EH (cell line): ENCODE measurements at places on chromosomes 2 and 18.
A peak's percentile ranks its signal among the peaks of the same experiment; 100 is the strongest.

DNA sequence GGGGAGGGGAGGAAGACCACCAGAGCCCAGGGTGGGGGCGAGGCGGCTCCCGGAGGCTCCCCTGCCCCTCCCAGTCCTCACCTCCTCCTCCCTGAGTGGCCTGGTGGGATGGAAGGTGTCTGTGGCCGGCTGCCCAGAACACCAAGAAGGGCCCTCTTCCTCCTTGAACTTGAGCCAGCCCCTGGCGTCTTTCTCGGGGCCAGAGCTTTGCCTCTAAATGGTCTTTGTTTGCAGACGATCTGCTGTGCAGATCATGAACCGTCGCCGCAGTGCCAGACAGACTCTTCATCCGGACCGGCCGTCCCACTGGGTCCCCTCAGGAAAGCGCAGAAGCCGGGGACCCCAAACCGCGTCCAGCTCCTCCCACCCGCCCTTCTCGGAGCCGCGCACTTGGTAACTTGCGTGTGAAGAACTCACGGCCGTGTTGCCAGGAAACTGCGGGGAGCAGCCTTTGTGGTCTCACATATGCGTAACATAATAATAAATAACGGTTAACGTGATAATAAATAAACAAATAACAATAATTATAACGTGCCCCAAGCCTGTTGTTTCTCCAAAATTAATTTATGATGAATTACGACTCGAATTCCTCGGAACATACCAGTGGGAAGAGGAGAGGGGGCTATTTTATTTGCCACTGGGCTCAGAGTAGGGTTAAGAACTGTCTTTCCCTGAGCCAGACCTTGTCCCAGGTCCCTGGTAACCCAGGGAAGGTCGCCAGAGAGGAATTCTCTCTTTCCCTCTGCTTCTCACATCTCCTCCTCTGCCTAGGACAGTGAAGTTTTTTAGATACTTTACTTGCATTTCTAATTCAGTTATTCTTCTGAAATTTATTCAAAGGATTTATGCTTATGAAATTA, 41.0 kb downstream of the PTGR3 start:
- DNase-seq = no peak

DNA sequence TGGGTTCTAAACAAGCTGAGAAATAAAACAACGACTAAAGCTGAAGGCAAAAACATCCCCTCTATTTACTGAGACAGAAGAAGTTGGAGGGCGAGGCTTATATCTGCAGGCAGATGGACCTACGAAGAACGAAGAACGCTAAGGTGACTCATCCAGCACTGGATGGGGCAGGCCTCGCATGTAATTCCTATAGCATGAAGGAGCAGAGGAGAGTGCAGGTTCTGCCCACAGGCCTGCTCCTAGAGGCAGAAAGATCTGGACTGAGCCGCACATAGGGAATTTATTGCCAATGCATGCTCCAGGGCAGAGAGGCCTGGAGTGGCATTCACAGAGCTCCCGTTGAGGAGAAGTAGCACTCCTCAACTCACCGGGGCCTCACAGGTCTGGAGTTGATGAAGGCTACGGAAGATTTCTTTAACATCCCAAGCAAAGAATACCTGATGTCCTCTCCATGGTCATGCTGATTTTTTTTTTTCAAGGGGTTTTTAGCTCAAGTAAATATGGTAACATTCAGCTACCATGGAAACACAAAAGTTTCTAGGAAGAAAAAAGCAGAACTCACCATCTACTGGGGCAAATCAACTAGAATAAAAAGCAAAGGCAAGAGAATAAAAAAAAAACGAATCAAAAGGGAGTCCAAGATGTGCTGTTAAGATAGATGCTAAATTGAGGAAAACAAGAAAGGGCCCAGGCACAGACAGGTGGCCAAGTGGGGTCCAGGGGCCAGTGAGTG, 10.4 kb upstream of the METTL21A start:
- peak; percentile 54 for DNase-seq

GRCh38 chr2:182618672-182619079, 97.4 kb upstream of the DNAJC10 start:
- DNase-seq = peak; percentile 54

- DNase-seq = no peak
Observed at GRCh38 chr2:430291-431040, 142.6 kb upstream of the ALKAL2 start.

- peak; percentile 96 for DNase-seq
Observed at GRCh38 chr2:84963692-84964405, 7.1 kb upstream of the KCMF1 start.

DNA sequence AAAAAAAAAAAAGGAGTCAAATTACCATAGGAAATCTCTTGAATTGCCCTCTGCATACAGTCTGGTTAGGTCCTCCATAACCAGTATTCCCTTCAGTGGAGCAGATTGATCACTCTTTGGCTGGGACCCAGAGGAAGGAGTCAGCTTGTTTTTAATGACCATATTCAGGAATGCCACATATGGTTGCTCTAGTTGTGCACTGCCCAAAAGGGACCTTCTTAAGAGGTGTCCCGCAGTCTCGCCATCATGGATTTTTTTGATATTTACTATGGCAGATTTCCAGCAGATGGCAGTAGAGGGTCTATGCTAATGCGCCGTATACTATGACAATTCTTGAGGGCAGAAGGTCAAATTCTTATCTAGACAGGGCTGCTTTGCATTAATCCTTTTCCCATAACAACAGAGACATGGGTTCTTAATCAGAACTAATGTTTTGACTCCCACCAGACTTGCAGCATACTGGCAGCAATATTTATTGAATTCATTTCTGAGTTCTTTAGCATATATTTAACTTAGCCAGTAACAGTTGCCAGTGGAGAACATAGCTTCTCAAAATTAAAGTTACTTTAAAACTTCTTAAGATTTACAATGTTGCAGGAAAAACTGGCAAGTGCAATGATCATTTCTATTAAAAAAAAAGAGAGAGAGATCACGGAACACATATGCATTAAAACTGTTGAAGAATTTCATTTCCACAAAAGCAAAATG, 31.8 kb upstream of the INPP4A start:
- peak; percentile 66 for DNase-seq

DNA sequence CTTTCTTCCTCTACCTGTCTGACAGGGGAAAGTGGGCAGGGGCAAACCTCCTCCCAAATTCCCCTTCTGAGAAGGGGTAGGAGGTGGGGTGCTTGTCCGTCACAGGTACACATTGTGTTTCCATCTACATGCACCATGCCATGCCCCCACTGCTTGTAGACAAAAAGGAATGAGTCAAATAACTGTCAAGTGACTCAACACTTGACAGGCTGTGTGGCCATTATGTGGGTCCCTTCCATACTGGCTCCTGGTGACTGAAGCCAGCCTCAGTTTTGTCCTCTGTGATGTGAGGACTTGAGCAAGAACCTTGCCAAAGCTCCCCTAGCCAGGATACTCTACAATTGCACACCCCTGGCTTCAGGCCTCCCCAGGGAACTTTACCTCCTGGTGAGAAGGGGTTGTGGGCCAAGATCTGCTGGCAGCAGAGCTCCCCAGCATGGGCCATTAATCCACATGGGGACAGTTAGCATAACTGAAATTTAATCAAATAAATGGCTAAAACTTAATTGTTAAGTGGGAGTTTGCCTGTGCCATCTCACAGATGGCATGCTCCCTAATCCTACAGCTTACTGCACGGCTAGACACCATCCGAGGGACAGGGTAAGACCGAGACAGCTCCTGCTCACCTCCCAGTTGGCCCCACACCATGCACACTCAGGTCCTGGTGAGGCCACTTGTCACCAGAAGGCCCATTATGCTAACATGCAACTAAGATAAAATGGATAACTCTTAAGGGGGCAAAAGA, 140.2 kb downstream of the BCL11A start:
- DNase-seq = peak; percentile 10

DNA sequence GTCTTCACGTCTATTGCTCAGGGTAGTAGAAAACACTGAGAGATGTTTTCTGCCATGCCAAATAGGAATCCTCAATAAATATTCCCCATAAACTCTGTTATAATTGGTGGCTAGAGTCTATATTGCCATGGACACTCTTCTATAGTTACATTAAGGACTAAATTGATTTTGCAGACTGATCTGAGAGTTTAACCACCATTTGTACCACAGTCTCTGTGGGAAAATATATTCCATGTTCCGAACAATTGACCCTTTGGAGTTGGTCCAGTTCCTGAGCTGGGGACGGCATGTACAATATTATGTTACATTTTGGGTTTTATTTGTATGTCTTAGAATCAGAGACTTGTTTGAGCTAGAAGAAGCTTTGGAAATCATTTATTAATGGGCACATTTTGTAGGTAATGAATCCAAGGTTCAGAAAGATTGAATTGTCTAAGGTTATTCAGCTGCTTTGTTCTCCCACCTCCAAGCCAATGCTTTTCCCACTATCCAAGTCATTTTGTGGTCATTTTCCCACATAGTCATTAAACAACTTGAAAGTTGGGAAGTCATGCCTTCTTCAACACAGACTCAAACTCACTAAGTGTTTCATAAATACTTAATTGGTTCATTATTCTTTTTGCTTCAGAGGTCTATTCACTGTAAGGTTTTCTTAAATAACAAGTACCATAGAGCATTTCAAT, 5.1 kb upstream of the PPP1CB start:
- no peak for DNase-seq

- DNase-seq = peak; percentile 70
Observed at GRCh38 chr2:56376699-56377665, 193.2 kb downstream of the CCDC85A start.

DNA sequence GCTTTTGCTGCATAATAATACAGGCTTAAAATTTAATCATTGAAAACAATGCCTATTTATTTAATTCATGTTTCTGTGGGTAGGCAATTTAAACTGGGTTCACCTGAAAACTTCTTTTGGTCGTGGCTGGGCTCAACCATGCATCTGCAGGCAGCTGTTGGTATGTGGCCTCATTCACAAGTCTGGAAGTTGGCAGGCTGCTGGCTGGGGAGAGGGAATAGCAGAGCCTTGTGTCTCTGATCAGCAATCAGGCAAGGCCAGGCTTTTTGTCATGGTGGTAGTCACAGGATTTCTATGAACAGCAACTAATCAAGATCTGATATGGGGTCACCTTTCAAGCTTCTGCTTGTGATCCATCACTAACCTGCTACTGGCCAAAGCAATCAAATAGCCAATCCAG, 130.1 kb upstream of the KCNJ3 start:
- DNase-seq = no peak

GRCh38 chr2:111142101-111142500, 21.4 kb downstream of the BCL2L11 start:
- DNase-seq = no peak

DNA sequence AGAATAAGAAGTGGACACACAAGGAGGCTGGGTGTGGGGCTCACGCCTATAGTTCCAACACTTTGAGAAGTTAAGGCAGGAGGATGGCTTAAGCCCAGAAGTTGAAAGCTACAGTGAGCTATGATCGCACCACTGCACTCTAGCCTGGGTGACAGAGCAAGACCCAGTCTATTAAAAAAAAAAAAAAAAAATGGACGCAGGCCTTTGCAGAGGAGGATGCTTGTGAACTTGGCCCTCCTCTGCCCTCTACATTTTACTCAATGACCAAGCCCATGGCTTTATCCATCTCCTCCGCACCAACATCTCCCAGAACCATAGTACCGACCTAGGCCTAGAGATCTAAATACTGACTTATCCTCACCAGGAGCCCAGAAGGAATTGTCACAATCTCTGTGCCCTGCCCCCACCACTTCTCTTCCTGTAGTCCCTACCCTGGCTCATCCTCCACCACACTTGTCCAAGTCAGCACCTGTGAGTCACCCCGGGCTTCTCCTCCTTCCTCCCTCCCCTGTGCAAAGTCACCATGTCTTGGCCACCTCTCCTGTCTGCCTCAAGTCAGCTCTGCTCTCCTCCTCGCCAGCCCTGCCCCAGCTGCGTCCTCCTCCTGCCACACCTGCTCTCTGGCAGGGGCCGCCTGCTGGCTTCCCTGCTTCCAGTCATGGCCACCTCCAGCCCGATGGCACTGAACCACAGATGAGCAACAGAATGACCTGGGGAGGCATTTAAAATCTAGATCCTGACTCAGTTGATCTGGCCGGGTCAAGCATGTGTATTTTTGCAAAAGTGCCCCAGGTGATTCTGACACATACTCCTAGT, 35.8 kb upstream of the ASPRV1 start:
- DNase-seq = peak; percentile 79

DNA sequence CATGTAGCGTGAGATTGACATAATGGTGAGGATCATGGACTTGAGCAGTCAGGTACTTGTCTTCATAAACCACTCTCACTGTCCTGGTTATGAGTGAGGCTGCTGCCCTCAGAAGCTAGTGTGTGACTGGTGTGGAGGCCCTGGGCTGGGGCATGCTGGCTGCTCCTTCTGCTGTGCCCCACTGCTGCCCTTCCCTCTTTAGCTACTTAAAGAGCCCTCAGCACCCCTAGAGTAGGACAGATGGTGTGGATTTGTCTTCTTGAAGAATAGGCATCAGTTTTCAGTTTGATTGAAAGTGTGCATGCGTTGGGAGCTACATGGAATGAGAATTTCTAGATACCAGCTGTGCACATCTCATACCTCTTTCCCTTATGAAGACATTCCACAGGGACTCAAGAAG, 15.4 kb downstream of the CPLX4 start:
- DNase-seq = no peak

DNA sequence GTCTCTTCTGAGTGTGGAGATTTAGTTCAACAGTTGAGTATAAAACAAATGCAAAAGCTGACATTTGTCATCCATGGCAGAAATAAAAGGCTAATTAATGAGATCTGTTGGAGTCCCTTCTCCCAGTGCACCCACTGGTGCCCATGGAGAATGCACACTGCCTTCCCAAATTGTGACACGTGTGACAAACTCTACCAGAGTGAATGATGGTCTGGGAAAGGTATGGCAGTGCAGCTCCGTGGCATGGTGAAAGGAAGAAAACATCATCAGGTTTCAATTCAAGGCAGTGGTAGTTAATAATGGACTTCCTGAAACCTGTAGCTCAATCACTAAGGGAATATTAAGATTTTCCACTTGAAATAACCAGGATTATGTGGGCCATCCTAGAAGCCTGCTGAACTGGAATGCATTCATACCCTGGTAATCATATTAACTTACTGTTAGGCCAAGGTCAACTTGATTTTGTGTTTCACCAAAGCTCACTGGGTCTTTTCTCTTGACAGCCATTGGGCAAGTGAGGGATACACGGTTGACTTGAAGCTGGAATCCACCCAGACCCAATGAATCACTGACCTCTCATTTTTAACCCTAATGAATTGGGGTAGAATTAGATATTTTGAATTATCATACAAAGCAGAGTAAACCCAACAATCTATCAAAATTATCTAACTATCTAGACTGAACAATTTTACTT, 167.6 kb downstream of the AFF3 start:
- DNase-seq = peak; percentile 46

DNA sequence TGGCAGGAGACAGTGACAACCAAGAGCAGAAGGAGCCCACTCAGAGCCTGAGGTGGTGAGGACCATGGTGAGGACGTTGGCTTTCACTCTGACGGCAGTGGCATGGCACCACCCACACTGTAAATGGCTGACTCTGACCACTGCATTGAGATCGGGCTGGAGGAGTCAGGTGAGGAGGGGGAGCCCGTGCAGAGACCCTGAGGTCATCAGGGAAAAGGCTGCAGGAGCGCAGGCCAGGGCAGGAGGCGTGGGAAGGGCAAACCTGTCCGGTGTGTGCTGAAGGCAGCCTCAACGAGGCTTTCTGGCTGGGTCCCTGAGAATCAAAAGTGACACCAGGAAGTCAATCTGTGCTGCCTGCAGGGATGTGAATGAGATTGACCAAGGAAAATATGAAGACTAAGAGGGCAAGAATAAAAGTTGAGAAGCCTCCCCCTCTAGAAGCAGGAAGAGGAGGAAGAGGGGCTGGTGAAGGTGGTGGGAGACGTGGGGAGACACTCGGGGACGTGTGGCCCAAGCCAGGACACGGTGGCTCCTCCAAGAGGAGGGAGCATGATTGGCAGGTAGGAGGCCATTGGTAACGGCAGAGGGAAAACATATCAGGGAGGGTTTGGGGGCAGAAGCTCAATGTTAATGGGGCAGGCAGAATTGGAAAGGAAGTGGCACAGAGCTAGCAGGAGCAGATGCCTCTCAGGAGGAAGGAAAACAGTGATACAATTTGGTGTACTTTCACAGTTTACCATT, 2.0 kb upstream of the OR6B3 start:
- DNase-seq = no peak
